ENCODE measurements at places on chromosomes 16 and 17.

GRCh38 chr16:49330562-49331201, 42.9 kb upstream of the C16orf78 start:
- DNase-seq = no peak

DNA sequence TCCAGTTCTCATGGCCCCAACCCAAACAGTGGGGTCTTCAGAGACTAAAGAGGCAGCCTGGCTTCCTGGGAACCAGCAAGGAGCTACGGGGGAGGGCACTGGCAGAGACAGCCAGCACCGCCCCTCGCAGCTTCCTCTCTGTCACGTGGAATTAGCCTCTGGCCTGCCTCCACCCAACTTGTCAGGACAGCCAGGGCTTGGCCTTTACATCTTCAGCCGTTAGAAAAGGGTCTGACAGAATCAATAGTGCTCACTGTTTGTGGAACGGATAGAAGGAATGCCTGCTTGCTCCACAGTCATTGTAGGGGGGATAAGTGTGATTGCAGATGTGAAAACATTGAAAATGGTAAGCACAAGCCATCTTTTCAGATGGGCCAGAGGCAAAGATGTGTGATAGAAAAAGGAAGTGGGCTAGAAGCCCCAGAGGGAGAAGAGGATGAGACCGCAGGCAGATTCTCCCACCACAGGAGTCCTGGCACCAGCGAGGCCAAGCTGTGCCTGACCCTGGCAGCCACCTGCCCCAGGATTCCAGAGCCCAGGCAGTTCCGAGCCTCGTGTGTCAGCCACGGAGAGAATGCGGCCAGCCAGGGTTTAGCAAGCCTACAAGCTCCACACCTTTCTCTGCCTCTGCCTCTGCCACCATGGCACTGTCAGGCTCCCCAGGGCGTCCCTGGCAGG, 18.6 kb downstream of the GRIN2C start:
- no peak for DNase-seq

GRCh38 chr17:60103957-60104356, 25.2 kb upstream of the HEATR6 start:
- DNase-seq = no peak

DNA sequence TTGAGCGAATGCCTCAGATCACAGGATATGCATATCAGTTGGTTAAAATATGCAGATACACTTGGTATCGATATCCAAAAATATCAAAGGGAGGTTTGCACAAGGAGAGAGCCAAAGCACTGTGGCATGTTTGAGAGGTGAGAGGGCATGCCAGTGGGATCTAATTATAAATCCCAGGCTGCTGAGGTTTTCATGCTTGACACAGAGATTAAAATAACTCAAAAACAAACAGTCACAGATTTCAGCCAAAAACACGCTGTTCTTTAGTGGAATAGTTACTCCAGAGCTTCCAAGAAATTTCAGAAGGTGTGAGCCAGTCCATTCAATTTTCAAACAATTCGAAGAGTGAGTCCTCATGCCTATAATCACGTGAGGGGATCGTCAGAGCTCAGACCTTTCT, 477.9 kb downstream of the SOX9 start:
- DNase-seq = no peak

DNA sequence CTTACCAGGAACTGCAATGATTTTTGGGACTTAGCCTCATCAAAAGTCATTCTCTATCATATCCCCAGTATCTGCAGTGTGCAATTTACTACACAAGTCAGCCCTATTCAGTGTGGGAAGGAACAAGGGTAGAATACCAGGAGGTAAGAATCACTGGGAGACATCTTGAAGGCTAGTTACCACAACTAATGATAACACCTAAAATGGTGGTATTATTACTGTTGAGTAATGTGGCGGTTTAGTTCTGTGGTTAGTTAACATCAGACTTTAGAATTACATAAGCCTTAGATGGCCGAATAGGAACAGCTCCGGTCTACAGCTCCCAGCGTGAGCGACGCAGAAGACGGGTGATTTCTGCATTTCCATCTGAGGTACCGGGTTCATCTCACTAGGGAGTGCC, 567.9 kb upstream of the CDH11 start:
- DNase-seq = no peak

DNA sequence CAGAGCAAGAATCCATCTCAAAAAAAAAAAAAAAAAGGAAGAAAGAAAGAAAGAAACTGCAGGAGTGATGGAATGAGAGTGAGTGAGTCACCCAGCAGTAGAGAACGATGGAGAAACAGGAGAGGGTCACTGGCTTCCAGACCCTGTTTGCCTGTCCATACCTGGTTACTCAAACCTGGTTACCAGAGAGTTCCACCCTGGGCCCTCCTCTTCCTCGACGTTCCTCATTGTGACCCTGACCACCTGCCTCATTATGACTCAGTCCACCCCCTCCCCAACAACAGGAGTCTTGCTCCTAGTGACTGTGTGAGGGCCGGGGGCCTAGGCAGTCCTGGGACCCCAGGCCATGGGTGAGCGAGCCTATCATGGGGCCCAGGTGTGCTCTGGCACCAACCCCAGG, at the start of gene SPEM3:
Gene SPEM3, plus strand, starts transcription at position 301 of the 400 bp plus-strand sequence. Its CDS starts 46 bp downstream, at position 347.
- no peak for DNase-seq

DNA sequence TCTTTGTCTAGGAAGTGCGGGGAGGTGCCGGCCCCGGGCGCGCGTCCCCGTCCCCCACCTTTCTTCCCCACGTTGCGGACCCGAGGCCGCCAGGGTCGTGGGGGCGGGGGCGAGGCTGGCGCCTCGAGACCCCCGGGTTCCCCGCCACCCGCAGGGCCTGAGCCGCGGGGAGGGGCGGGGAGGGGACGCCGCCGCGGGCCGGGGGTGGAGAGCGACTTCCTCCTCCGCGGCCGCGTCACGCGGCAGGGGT, 1.8 kb upstream of the ACTG1 start:
- no peak for DNase-seq

DNA sequence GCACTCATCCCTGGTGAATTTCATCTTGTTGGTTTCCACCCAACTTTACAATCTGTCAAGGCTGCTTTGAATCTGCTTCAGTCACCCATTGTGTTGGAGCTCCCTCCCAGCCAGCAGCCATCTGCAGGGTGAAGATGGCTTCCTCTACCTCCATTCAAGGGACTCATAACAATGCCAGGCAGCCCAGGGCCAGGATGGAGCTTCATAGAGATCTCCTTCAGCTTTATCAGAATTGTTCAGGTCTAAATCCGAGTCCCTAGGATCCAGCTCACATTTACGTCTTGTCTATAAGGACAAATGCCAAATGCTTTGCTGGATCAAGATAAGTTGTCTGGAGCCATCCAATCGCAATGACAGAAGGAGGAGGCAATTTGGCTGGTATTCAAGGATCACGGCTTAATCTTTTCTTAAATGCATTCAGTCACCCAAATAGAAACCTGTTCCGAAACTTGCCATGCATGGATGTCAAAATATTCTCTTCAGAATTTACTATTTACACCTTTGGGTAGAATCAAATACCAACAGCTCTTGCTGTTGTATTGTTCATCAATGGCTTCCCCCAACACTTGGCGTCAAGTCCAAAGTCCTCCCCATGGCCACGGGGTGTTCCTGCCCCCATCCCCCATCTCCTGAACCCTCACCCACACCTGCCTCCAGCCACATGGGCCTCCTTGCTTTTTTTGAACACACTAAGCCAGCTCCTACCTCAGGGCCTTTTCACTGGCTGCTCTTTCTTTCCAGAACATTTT, 3.8 kb upstream of the FAM171A2 start:
- DNase-seq = no peak

DNA sequence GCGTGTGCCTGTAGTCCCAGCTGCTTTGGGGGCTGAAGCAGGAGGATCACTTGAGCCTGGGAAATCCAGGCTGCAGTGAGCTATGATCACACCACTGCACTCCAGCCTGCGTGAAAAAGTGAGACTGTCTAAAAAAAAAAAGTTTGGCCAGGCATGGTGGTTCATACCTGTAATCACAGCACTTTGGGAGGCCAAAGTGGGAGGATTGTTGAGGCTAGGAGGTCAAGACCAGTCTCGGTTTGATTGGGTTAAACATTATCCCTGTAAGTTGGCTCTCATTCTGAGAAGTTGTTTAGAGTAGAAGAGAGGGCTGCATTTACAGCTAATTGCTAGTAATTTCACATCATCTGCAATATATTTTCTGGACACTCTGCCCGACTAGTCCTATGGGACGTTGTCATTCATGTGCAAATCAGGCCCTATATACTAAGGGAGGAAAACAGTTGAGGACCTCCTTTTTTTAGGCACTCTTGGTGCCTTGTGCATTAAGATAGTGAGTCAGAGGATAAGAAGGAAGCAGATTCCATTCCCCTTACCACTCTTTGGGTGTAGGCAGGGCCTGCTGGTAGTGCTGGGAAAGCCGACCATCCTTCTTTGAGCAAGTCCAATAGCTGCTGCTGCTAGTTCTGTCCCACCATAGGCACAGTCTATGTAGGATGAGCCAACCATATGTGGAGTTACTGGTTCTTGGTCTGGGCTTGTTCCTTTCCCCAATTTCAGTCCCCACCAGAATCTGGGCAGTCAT, 18.7 kb downstream of the HMOX2 start:
- no peak for DNase-seq

GRCh38 chr17:4365628-4366326, 698 bp downstream of the UBE2G1 start:
- peak; percentile 26 for DNase-seq

DNA sequence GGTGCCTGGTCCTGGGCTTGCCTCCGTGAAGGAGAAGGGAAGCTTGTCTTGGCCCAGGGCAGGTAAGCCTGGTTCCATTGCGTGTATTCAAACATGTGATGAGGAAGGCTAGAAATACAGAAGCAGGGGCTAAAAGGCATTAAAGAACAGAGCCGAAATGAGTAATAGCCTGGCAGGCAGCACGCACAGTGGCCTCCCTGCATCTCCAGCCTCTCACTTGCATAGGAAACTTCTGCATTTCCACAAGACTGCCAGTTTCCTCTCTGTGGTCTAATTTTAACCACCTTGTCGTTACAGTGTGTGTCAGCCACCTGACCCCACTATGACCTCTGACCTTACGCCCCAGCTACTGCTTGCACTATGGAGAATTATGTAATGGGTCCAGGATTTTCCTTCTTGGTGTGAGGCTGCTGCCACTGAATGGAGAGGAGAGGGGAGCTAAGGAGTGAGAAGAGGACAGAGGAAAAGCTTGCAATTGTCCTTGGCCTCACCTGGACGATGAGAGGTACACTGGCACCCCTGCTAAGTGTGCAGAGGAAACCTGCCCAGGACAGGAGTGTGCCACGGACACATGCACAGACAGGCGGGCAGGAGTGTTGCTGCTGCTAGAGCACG, 32.8 kb downstream of the HIC1 start:
- DNase-seq = no peak

DNA sequence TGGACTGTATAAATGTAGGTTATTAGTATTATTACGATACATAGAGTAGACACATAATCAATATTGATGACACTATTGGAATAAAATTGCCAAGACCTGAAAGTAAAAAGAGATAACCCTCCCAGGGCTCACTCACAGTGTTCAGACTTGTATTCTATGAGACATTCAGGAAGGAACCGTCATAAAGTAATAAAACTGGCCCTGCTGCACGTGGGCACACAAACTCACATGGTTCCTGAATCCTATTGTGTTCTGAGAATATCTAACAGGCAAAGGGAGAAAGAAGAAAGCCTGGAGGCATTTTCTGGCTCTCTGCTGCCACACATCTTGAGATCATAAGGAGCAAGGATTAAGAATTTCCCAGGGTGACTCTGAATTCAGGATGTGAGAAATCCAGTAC, 575.9 kb downstream of the HS3ST4 start:
- no peak for DNase-seq

- DNase-seq = peak; percentile 56
Observed at GRCh38 chr17:50944054-50944901, 78.1 kb upstream of the TOB1 start.

GRCh38 chr17:759964-760363, 7.9 kb upstream of the GEMIN4 start:
- DNase-seq = no peak

DNA sequence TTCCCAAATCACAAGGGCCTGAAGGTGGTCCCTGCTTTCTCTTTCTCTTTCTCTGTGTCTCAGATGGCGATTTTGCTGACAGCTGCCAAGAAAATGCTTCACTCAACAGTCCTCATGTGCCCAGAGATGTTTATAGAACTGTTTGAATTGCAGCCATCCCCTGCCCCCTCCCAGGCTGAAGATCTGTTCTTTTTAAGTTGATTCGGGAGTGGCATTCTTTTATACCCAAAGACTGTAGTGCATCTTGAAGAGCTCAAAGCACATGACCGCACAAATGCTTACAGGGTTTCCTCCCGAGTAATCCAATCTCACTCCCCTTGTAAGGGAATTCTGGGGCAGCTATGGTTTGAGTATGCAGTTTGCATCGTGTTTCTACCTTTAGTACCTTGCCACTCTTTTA, 75.7 kb downstream of the SEC14L1 start:
- no peak for DNase-seq

DNA sequence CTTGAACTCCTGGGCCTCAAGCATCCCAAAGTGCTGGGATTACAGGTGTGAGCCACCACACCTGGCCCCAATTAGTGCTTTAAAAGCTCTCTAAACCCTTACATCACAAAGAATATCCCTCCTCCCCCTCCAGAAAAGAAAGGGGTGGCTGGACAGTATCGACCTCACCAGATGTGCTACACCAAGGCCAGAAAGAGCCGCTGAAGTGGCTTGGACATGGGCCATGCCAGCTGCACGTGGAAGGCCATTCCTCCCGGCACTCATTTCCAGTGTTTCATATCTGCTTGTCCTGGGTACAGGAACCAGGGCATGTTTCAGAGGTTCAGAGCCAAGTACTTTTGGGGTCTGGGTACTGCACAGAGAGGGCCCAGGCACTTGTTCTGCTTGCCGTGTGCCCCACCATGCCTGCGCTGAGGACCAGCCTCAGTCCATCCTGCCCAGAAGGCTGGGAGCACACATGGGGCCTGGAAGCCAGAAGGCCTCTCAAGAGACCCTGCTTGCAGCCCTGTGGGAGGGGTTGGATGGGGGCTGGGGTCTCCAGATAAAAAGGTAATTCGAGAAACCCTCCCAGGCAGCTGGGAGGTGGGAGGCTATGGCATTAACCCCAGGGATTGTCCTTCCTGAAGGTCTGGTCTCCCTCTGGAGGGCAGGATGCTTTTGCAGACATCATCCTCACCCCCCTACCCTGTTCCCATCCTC, 3.5 kb upstream of the SRRM2 start:
- no peak for DNase-seq

DNA sequence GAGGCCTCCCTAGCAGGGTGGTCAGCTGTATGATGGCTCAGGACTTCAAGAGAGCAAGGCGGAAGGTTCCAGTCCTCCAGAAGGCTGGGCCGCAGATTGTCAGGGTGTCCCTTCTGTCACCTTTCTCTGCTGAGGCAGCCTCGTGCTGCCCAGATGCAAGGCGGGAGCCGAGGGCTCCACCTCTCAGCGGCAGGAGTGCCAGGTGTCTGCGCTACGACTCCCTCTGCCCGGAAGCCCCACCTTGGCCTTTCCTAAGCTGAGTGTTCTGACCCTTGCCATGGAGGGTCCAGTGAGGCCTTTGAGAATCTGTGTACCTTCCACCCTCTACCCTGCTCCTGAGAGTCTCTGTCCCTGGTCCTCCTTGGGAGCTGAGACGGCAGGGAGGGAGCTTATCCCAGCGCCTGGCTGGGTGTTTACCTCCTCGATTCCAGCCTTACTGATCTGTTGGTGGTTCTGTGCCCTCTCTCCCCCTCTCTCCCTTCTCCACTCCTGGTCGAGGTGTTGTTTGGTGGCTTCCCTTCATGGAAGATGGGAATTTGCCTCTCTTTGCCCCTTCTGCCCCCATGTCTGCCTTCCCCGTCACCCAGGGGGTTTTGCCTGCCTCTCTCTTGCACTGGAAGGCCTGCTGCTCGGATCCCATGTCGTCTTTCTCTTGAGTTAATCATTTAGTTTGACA, 2.2 kb upstream of the ZNF750 start:
- no peak for DNase-seq

All from T-helper 17 cell (primary cell).